ENCODE measurements at places on chromosomes 1 and 21.

DNA sequence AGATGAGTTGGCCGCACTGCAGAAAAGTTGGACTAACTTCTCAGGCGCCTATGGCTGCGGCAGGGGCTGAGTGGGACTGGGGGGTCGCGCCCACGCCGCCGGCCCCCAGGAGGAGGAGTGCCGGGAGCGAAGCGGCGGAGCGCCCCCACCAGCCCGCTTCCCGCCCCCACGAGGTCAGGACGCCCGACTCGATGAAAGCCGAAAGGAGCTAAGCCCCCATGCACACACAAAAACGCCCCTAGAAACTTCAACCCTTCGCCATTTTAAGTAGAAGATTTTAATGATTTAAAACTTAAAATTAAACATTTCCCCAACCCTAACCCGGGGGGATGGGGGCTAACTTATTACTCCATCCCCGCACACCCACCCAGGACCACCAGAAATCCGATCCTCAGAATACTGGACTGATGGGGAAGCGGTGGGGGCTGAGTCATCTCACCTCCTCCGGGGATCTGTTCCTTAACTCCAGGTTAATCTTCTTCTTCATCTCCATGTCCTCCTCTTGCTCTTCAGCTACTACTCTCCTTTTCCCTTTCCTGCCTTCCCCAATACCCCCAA is 539 bp downstream of the ANP32E start:
- H3K27me3 ChIP-seq = no peaks in the 10 kb centered on the region
- no peak for DNase-seq
- no peaks in the 10 kb centered on the region for H3K4me1 ChIP-seq
- H3K27ac ChIP-seq = peak overlapping the region; percentile 98
- H3K4me3 ChIP-seq = peak overlapping the region; percentile 82

GRCh38 chr1:203686091-203686632 is 59.5 kb downstream of the ATP2B4 start:
- peaks cover 7% of the 10 kb centered on the region for H3K36me3 ChIP-seq
- no peaks in the 10 kb centered on the region for H3K27me3 ChIP-seq

DNA sequence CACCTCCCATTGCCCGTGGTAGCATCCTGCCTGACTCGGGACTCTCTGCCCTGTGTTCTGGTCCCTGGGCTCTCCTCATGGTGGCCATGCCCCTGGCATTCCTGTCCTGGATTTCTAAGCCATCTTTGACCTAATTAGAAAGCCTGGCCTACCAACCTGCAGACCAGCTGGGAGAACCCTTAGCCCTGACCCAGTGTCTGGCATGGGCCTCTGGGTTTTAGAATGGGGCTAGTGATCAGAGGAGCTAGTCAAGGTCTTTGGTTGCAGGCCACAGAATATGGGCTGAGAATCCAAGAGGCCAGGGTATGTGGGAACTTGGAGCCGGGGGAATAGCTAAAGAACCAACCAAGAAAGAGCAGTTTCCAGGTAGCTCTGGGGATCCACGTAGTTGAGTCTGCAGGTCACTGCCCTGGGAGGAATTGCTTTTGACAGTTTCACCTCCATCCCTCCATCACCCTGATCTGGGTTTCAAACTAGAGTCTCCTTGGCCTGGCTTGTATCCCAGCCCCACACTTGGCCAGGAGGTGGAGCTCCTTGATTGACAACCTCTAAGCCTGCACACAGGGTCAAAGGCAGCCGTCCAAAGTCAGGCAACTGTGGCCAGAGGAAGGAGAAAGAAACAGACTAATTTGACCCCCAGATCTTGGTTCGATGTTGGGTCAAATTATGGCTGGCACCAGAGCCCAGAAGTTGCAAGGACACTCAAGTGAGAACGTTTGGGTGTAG is 54.7 kb upstream of the ABCG1 start:
- DNase-seq = no peak
- H3K27ac ChIP-seq = no peak overlapping the region
- no peaks in the 10 kb centered on the region for H3K4me1 ChIP-seq
- H3K27me3 ChIP-seq = no peaks in the 10 kb centered on the region
- no peaks in the 10 kb centered on the region for H3K36me3 ChIP-seq

GRCh38 chr1:168582688-168583336 is 6.4 kb downstream of the XCL1 start:
- no peak for DNase-seq
- H3K36me3 ChIP-seq = no peaks in the 10 kb centered on the region
- H3K27ac ChIP-seq = no peak overlapping the region
- no peak overlapping the region for H3K4me3 ChIP-seq

DNA sequence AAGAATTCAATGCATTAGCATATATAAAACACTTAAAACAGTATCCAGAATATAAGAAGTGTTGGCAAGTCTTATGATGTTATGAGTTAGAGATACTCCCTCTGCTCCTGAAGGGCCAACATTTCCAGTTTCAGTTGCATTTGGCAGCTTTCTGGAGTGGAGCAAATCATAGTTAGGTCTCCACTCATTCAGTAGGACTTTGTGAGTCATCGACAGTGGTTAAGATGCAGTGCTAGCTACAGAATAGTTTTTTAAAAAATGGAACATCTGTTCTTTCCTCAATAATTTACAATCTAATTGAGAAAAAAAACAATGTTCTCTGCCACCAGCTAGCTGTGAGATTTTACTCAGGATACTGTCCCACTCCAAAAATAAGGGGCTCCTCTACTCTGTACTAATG is 389.1 kb downstream of the HLX start:
- H3K27ac ChIP-seq = no peak overlapping the region
- H3K4me1 ChIP-seq = no peaks in the 10 kb centered on the region
- no peaks in the 10 kb centered on the region for H3K27me3 ChIP-seq
- H3K4me3 ChIP-seq = no peak overlapping the region
- no peaks in the 10 kb centered on the region for H3K36me3 ChIP-seq

GRCh38 chr1:79259390-79260336 is 253.1 kb upstream of the ADGRL4 start:
- H3K36me3 ChIP-seq = no peaks in the 10 kb centered on the region
- no peak for DNase-seq
- no peak overlapping the region for H3K27ac ChIP-seq
- no peaks in the 10 kb centered on the region for H3K27me3 ChIP-seq
- no peak overlapping the region for H3K4me3 ChIP-seq

DNA sequence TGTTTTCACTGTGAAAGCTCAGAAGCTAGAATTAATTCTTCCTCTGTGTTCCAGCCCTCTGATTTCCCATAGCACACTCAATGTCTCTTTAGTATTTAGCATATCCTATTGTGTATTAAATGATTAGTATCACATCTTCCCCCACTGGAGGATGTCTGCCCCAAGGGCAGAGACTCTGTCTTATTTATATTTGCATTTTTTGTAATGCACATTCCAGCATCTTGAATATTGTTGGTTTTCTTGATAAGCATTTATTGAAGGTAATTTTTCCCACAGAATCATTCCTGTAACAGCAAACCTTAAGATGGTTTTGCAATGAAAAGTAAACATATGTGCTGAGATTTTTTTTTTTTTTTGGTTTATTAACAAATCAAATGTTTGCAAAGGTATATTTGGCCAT is 34.1 kb downstream of the CENPF start:
- H3K4me1 ChIP-seq = no peaks in the 10 kb centered on the region
- no peaks in the 10 kb centered on the region for H3K27me3 ChIP-seq
- no peak overlapping the region for H3K27ac ChIP-seq

DNA sequence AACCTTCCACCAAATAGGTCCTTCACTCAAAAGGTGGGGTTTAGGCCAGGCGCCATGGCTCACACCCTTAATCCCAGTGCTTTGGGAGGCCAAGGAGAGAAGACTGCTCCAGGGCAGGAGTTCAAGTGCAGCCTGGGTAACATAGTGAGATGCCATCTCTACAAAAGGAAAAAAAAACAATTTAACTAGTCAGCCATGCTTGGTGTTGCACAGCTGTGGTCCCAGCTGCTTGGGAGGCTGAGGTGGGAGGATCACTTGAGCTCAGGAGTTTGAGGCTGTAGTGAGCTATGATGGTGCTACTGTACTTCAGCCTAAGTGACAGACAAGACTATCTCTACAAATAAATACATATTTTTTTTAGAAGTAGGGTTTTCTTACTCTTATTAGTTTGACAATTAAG is 617.5 kb downstream of the KIF26B start:
- no peaks in the 10 kb centered on the region for H3K4me1 ChIP-seq
- no peak for DNase-seq
- no peaks in the 10 kb centered on the region for H3K36me3 ChIP-seq
- H3K27ac ChIP-seq = no peak overlapping the region
- H3K4me3 ChIP-seq = no peak overlapping the region

DNA sequence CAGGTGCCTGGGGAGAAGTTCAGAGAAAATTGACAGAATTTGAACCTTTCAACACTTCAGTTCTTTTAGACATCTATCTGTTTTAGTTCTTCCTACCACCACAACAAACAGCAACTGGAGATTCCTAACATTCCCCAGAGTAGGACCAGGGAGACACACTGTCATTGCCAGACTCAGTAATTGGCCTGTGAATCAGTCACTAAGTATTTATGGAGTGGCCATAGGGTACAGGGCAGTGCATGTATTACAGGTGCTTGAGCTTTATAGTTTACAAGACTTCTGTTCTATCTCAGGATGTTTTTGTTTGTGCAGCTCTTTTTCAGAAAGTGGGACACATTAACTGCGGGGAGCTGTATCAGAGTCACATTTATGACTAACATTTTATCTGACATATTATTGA is 1.7 kb downstream of the CDC14A start:
- H3K4me3 ChIP-seq = peak overlapping the region; percentile 92
- no peaks in the 10 kb centered on the region for H3K36me3 ChIP-seq
- H3K4me1 ChIP-seq = no peaks in the 10 kb centered on the region
- H3K27me3 ChIP-seq = no peaks in the 10 kb centered on the region

GRCh38 chr1:195562074-195562473 is 1046.2 kb downstream of the KCNT2 start:
- H3K4me3 ChIP-seq = no peak overlapping the region
- H3K36me3 ChIP-seq = no peaks in the 10 kb centered on the region
- H3K27ac ChIP-seq = no peak overlapping the region
- DNase-seq = no peak
- H3K27me3 ChIP-seq = no peaks in the 10 kb centered on the region
- H3K4me1 ChIP-seq = no peaks in the 10 kb centered on the region

DNA sequence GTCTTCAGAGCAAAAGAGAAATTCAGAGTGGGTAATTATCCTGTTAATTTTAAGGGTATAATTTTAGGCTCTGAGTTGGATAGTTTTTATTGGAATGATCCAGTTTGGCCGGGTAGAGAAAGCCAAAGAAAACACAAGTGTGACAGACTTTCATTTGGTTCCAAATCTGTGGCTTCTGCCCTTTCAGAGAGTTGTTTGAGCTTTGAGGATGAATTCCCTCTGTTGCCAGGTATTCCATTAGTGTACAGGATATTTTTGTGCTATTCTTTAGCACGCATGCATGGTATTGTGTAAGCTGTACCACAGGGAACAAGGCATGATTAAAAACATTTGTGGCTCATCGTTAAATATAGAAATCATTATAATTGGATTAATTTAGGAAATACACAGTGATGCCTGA is 384.4 kb downstream of the ADGRL2 start:
- H3K27ac ChIP-seq = no peak overlapping the region
- no peaks in the 10 kb centered on the region for H3K27me3 ChIP-seq
- H3K36me3 ChIP-seq = no peaks in the 10 kb centered on the region
- peaks cover 16% of the 10 kb centered on the region for H3K4me1 ChIP-seq
- H3K4me3 ChIP-seq = no peak overlapping the region

DNA sequence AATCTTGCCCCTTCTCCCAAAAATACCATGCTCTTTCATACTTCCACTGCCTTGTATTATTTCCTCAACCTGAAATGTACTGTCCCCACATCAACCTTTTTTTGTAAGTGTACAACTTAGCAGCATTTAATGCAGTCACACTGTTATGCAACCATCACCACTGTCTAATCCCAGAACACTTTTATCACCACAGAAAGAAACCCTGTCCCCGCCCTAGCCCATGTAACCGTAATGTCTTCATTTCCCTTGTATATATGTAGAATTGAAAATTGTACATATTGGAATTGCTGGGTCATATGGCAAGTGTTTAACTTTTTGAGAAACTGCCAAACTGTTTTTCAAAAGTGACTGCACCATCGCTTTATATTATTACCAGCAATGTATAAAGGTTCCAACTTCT is 37.4 kb downstream of the PTP4A2 start:
- DNase-seq = no peak
- H3K27ac ChIP-seq = no peak overlapping the region
- no peaks in the 10 kb centered on the region for H3K36me3 ChIP-seq
- H3K4me3 ChIP-seq = no peak overlapping the region
- no peaks in the 10 kb centered on the region for H3K27me3 ChIP-seq
- no peaks in the 10 kb centered on the region for H3K4me1 ChIP-seq

DNA sequence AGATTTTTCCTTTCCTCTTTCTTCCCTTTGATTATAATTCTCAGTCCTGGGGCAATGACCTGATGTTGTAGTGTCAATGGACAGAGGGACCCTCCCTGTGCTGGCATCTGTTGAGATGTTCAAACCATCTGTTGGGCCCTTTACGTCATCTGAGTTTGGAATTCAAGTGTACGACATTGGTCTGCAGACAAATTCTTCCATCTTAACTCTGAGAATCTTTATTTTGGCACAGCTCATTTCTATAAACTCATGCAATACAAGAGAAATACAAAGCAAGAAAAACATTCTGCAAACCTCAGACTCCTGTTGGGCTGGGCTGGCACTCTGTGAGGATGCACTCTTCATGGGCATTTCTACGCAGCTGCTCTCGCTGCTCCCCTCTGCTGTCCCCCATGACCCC is 54.2 kb downstream of the IFI44 start:
- H3K27ac ChIP-seq = no peak overlapping the region
- no peak overlapping the region for H3K4me3 ChIP-seq
- no peaks in the 10 kb centered on the region for H3K36me3 ChIP-seq
- no peaks in the 10 kb centered on the region for H3K27me3 ChIP-seq
- H3K4me1 ChIP-seq = no peaks in the 10 kb centered on the region

DNA sequence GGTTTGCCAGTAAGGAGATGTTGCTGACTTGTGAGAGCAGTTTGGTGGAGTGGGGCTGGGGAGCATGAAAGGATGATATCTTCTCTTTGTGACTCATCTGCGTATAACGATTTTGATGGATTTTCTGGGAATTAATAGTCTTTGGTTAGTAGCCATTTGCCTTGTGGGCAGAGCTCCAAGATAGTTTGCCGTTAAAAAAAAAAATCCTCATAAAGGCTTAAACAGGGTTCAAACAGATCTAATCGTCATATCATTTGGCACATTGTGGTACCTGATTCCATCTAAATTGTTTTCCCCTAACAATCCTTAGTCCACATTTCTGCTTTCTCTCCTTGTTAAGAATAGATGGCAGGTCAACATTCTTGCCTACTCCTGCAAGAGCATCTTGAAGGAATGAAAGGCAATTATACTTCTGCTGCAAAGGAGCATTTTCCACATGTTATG is 168.0 kb downstream of the PPP1R12B start:
- H3K27ac ChIP-seq = no peak overlapping the region
- DNase-seq = no peak
- H3K36me3 ChIP-seq = no peaks in the 10 kb centered on the region
- no peaks in the 10 kb centered on the region for H3K27me3 ChIP-seq

DNA sequence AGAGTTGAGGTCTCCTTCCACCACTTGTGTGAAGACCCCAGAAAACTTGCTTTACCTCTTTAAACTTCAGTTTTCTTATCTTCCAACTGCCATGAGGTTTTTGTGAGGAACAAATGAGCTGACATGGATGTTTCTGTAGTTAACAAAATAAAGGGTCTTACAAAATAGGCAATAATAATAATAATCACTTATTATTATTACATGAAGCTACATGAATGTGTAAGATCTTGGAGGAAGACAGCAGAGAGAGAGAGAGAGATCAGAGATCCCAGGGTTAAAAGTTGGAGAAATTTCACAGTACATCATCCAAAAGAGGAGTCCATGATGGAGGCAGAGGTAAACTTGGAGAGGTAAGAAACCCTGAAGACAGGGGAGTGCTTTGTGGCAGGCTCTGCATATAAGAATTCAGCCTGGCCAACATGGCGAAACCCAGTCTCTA is 10.7 kb downstream of the RCC1 start:
- DNase-seq = no peak
- no peaks in the 10 kb centered on the region for H3K27me3 ChIP-seq
- no peak overlapping the region for H3K4me3 ChIP-seq
- peaks cover 9% of the 10 kb centered on the region for H3K36me3 ChIP-seq

Data from thoracic aorta (tissue), 2 donors.